ENCODE measurements at places on chromosomes 7 and 10. TPM values are rescaled to one million over a fixed set of nuclear protein-coding genes. Genes with fewer than 3 reads are reported as not detected.

DNA sequence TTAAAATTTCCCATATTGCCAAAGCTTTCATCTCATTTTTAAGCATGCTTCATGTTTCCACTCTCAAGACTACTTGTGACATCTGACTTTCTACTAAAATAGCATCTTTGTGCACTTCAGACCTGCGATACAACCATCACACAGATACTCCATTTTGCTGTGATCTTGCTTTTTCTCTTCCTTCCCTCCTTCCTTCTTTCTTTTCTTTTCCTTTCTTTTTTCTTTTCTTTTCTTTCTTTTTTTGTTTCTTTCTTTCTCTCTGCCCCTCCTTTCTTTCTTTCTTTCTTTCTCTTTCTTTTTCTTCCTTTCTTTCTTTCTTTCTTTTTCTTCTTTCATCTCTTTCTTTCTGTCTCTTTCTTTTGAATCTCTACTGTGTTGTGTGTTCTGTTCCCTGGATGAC lies 194.0 kb upstream of the KCND2 start:
- no peaks in the 10 kb centered on the region for H3K4me1 ChIP-seq
- no peaks in the 10 kb centered on the region for H3K36me3 ChIP-seq
- DNase-seq, result no peak
- H3K4me3 ChIP-seq, result no peak overlapping the region
- H3K27ac ChIP-seq, result no peak overlapping the region

- no peaks in the 10 kb centered on the region for H3K36me3 ChIP-seq
- H3K27me3 ChIP-seq, result no peaks in the 10 kb centered on the region
- no peak overlapping the region for H3K4me3 ChIP-seq
- H3K27ac ChIP-seq, result no peak overlapping the region
- H3K4me1 ChIP-seq, result no peaks in the 10 kb centered on the region
Measured at GRCh38 chr10:124308811-124309210, 109.9 kb downstream of the OAT start.

GRCh38 chr10:95264227-95265051 lies 26.4 kb downstream of the PDLIM1 start:
- H3K27me3 ChIP-seq, result no peaks in the 10 kb centered on the region
- H3K36me3 ChIP-seq, result peaks cover under 1% of the 10 kb centered on the region
- DNase-seq, result no peak
- no peak overlapping the region for H3K4me3 ChIP-seq
- no peak overlapping the region for H3K27ac ChIP-seq
- peaks cover 16% of the 10 kb centered on the region for H3K4me1 ChIP-seq

- no peaks in the 10 kb centered on the region for H3K4me1 ChIP-seq
- no peak overlapping the region for H3K27ac ChIP-seq
- DNase-seq, result no peak
- H3K4me3 ChIP-seq, result no peak overlapping the region
Measured at GRCh38 chr7:46539892-46540483, 618.9 kb upstream of the IGFBP3 start.

Gene SFRP5
- total RNA-seq, result 0.58 TPM

Data from adrenal gland (tissue), 19 donors.